NCI-H2107 (cell line): ENCODE measurements at places on chromosomes 6 and 20.

- peak; percentile 27 for DNase-seq
Measured at GRCh38 chr20:25584905-25585704, at the start of gene NINL. Gene NINL (minus strand): TSS chr20:25585531. CDS start chr20:25526587, 58,944 bp downstream.

GRCh38 chr6:24718449-24719124, 367 bp downstream of the C6orf62 start:
- DNase-seq: no peak

- no peak for DNase-seq
Measured at GRCh38 chr6:74507649-74508048, 698.2 kb downstream of the COL12A1 start.

- no peak for DNase-seq
Measured at GRCh38 chr20:64006490-64006889, 25.6 kb downstream of the PRPF6 start.

DNA sequence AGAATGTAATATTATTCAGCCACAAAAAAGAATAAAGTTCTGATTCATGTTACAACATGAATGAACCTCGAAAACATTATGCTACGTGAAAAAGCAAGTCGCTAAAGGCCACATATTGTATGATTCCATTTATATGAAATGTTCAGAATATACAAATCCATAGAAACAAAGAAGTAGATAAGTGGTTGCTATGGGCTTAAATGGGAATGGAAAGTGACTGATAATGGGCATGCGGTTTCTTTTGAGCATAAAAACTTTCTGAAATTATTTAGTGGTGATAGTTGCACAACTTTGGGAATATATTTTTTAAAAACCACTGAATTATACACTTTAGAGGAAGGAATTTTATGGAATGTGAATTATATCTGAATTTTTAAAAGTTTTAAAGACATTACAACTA, 33.4 kb upstream of the TCP11 start:
- no peak for DNase-seq

DNA sequence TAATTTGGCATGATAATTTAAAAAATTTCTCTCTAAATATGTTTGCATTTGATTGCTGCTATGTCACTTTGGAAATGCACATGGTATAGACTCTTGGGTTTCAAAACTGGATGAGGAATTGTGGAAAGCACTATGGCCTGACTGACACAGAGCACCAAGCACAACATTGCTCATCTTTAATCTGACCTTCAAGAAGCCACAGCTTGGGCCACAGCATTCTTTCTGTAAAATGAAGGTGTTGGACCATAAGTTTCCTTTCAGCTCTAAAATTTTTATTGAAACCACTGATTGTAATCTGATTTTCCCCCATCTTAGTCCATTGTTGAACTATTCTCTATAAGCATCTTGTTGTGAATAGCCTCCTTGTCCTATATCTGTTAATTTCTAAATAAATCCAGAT, 41.0 kb downstream of the QKI start:
- DNase-seq: no peak

GRCh38 chr20:14219801-14220461, 117.5 kb downstream of the FLRT3 start:
- no peak for DNase-seq

DNA sequence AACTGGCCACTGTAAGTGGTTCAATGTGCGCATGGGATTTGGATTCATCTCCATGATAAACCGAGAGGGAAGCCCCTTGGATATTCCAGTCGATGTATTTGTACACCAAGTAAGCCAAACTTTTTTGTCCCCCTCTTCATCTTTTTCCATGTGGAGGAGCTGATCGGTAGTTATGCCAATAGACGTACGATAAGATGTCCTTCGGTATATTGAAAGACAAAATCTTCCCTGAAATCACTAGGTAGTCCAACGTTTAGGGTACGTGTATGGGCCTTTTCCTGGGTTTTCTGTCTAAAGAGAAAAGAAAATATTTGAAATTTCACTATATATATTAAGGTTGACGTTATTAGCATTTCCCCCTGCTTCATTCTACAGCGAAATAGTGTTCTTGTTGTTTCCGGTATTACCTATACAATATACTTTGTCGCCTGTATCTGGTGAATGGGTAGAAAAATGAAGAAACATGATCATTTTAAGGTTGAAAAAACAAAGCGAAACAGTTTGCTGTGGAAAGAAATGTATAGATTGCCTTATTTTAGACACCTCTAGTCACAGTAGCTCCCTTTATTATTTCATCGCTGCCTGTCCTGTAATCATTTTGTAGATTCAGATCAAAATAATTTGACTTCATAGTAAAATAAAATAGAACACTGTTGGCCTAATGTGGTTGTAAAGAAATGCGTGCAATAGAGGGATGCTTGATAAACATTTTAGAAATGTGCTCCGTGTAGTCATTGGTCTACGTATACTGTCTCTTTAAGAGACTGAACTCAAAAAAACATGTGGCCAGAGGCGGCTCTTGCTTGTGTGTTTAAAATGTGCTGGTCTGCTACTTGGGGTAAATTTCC, 1.5 kb downstream of the LIN28B start:
- no peak for DNase-seq

DNA sequence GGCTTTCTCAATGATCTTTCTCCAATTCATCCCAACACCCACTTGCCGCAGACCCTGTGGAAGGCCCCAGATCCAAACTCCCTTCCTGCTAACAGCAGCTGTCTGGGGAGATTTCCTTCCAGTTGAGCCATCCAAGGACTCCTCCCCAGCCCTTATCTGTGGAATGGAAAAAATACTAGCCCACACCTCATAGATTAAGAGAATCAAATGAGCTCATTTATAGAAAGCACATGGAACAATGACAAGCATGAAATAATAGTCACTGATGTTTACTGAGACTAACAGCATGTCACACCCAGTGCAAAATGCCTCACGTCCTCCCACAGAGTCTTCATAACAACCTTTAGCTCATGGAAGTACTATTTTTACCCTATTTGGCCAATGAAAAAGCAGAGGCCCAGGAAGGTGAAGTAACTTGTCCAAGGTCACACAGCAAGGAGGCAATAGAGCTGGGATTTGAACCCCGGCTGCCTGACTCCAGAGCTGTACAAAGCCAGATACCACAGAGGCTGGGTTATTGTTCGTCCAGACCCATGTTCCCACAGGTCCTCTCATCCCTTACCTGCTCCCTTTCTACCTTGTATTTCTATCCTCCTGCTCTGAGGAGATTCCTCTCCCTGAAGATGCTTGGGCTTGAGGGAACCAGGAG, 23.4 kb upstream of the PTGIS start:
- DNase-seq: no peak

GRCh38 chr20:63850689-63851547, 10.4 kb upstream of the ABHD16B start:
- no peak for DNase-seq

DNA sequence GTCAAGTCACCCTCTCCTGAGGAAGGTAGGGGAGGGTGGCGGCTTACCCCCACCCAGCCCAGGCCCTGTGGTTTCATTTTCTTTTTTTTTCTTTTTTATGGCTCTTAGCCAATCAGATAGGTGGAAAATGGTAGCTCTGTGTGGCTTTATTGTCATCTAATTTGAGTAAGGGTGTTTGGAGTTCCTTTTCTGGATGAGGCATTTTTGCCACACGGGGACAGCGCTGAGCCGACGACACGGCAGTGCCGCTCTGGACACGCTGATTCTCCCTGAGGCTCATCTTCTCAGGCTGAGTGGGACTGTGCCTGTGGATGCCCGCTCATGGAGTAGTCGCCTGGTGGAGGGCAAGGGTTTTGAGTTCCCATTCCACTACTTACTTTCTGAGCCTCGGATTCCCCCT, 37.6 kb upstream of the ANGPT4 start:
- no peak for DNase-seq

DNA sequence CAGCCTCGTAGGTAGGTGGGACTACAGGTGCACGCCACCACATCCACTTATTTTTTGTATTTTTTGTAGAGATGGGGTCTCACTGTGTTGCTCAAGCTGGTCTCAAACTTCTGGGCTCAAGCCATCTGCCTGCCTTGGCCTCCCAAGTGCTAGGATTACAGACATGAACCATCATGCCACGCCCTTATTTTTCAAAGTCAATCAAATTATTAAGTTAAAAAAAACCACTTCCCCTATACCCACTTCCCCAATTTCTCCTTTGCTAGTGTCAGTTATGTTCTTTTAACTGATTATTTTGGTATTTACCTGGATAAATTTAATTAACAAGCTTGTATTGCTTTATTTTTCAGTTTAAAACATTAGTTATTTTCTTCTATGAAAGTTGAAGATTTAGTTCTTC, 49.6 kb downstream of the RIOK1 start:
- no peak for DNase-seq

DNA sequence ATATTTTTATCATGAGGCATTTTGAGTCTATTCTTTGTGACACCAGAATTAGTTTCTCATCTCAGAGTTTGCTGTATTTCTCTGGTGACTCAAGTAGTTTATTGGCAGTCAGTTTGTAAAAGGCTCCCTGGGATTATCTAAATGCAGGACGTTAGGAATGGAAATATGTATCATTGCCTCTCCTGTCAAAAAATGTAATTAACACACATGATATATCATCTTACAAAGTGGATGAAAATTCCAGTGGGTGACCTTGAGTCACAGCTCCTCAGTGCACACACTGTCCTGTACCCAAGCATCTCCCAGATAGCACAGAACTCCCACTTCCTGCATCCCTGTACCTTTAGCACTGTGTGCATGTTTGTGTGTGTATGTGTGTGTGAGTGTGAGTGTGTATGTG, 258.6 kb downstream of the LAMA2 start:
- DNase-seq: no peak

GRCh38 chr6:169885831-169886230, 134.4 kb downstream of the ERMARD start:
- DNase-seq: no peak

DNA sequence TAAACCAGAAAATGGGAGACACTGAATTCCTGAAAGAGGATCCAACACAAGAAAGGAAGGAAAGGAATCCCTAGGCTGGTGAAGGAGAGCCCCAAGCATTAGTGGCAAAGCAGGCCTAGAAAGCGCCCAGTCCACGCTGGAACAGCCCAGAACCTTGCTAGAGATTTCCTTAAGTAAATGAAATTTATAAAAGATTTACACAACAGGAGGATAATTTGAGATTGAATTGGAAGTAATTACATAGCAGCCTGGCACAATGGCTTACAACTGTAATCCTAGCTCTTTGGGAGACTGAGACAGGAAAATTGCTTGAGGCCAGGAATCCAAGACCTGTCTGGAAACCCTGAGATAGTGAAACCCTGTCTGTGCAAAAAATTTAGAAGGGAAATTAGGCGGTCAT, 26.8 kb upstream of the C20orf144 start:
- DNase-seq: no peak

DNA sequence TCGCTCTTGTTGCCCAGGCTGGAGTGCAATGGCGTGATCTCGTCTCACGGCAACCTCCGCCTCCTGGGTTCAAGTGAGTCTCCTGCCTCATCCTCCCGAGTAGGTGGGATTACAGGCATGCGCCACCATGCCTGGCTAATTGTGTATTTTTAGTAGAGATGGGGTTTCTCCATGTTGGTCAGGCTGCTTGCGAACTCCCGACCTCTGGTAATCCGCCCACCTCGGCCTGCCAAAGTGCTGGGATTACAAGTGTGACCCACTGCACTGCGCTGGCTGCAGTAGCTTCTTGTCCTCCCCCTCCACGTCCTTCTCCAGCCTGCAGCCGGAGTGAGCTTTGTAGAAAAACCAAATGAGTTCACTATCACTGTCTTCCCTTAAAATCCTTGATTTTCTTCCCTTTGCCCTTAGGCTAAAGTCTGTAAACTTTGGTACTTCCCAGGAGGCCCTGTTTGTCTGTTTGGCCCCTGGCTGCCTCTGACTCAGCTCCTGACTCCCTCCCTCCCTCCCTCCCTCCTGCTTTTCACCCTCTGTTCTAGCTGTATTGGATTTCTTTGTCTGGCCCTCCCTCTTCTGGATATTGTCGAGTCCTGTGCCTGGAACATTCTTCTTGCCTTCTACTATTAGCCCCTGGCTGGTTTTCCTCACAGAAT, 12.9 kb downstream of the PARD6B start:
- DNase-seq: peak; percentile 14

DNA sequence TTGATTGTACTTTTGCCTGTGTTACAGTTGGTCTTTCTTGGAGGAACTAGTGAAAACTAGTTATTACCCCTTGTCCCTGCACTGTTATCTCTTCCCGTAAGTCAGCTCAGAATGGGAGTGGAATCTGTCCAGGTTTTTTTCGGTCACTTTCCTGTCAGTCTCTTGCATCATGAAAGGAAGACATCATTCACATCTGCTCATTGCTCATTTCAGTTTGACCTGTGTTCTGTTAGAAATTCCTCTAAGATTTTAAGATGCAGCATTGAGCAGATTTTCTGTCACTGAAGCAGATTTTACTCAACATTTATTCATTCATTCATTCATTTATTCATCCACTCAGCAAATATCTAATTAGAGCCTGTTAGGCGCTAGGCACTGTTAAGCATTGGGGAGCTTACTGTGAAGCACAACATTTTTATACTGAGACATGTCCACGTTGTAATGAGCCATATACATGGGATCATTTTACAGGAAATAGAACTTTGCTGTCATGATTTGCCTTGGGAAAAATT, 33.1 kb upstream of the HINT3 start:
- DNase-seq: no peak

GRCh38 chr6:75094614-75095200, 111.1 kb downstream of the COL12A1 start:
- DNase-seq: no peak

- DNase-seq: no peak
Measured at GRCh38 chr6:125842091-125842626, 51.4 kb downstream of the NCOA7 start.

DNA sequence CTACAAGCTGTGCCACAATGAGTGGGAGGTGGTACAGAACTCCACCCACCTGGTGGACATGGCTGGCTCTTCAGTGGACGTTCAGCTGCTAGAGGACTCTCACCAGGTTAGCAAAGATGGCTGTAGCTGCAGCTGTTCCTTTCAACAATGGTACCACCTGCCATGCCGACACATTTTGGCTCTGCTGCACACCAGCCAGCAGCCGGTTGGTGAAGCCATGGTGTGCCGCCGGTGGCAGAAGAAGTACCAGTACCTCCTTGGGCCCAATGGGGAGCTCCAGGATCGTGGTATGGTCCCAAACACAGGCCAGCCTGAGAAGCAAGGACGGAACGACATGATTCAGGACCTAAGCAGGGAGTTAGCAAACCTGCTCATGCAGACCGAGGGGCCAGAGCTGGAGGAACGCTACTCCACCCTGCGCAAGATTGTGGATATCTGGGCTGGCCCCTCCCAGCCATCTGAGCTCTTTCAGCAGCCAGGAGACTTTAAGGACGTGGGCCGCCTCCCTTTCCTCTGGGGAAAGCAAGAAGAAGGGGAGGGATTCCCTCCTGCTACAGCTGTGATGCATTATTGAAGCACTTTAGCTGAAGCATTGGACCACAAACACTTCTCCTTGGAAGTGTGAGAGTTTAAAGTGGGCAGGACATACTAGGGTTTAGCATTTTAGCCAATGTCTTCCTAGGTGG, 2.8 kb upstream of the ZSWIM1 start:
- DNase-seq: no peak
